ENCODE measurements at places on chromosomes 3 and 15.

- no peak for DNase-seq
Measured at GRCh38 chr3:33877187-33877586, 78.8 kb downstream of the PDCD6IP start.

DNA sequence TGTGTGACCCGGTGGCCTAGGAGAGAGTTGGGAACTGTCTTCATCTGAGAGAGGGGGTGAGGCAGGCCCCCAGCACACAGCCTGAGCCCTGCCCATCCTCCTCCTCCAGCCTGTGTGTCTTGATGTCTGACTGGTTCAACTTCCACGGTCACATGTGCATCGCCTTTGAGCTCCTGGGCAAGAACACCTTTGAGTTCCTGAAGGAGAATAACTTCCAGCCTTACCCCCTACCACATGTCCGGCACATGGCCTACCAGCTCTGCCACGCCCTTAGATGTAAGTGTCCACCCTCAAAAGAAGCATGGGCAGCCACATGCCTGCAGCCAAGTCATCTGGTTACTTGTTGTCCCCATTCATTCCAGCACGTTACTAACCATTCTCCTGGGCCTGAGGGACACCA is 10.1 kb downstream of the CLK3 start:
- no peak for DNase-seq

- no peak for DNase-seq
Measured at GRCh38 chr15:30958219-30958618, 33.2 kb downstream of the MTMR10 start.

- no peak for DNase-seq
Measured at GRCh38 chr3:143252931-143253330, 133.4 kb downstream of the CHST2 start.

DNA sequence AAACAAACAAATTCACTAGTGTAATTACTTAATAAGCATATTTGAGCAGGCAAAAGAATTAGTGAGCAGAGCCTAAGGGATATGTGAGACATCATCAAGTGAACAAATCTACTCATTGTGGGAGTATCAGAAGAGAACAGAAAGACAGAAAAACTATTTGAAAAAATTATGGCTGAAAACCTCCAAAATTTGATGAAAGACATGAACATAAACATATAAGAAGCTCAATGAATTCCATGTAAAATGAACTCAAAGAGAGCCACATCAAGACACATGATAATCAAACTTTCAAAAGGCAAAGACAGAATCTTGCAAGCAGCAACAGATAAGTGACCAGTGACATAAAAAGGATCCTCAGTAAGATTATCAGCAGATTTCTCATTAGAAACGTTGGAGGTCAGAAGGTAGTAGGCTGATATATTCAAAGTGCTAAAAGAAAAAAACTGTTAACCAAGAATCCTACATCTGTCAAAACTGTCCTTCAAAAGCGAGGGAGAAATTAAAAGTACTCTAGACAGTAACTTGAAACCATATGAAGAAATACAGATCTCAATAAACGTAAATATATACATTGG is 83.0 kb upstream of the UBP1 start:
- no peak for DNase-seq

DNA sequence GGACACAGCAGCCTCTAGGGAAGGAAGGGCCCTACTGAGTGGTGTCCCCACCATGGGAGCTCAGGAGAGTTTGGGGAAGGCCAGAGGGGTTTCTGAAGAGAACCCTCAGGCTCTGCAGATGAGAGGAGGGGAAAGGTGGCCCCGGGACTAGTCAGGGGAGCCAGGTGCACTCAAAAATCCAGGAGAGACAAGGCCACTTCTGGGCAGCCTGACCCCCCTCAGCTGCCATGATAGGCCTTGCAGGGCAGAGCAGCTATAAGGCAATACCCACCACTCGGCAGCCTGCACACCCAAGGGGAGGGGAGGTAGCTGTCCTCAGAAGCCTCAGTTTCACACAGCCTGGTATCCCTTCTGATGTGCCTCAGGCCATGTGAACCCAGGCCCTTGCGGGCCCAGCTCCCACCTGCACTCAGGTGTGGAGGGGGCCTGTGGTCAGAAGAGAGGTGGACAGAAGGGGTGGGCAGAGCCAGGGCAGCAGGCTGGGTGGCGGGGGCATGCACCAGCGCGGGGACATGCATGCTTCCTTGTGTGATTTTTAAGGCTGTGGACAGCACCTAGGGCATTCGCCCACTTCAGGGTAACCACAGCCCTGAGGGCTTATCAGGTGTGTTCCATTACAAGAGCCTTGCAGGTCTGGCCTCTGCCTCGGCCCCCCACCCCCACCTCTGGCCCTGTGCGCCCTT is 34.6 kb downstream of the SRPRB start:
- no peak for DNase-seq

GRCh38 chr3:64625381-64625780 is 62.4 kb downstream of the ADAMTS9 start:
- DNase-seq: no peak

- no peak for DNase-seq
Measured at GRCh38 chr3:29759411-29760225, 478.7 kb downstream of the RBMS3 start.
